ENCODE measurements at places on chromosomes 6 and 20.

DNA sequence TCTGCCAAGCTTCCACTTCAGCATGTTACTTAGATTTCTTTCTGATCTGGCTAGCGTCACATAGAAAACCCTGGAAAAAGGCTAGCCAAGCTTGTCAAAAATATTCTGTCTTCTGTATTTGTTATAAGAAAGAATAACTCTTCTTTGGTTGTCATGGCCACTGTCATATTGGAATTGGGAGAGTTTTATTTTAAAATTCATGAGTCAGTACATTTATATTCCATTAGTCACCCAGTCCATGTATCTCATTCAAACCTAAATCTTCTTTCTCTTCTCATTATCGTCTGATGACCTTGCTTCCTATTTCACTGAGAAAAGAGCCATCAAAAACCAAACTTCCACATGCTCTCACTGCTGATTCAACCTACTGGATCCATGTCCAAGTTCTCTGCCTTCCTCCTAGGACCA lies 65.7 kb downstream of the EPM2A start:
- no peak for DNase-seq

- no peak for DNase-seq
These were observed 485.2 kb downstream of the GRIK2 start for GRCh38 chr6:101878554-101879276.

DNA sequence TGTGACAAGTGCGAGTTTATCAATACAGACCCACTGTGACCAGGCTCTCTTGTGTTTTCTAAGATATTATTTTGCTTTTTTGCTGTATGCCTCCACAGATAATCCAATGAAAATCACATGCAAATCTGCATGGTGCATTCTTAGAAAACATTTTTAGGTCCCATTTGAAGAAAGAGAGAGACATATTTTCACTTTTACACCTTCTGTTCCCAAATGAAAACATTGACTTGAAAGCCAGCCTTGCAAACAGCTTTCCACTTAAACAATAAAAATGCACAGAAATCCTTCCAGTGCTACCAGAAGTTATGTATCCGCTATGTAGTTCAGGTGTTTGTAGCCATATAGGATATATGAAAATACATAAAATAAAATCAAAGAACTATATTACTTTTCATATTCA lies 618.0 kb downstream of the CDH26 start:
- DNase-seq = no peak

GRCh38 chr6:111157412-111157811 lies 70.1 kb downstream of the SLC16A10 start:
- DNase-seq = no peak

GRCh38 chr20:17571153-17571527 lies 1.3 kb downstream of the DSTN start:
- DNase-seq = no peak

DNA sequence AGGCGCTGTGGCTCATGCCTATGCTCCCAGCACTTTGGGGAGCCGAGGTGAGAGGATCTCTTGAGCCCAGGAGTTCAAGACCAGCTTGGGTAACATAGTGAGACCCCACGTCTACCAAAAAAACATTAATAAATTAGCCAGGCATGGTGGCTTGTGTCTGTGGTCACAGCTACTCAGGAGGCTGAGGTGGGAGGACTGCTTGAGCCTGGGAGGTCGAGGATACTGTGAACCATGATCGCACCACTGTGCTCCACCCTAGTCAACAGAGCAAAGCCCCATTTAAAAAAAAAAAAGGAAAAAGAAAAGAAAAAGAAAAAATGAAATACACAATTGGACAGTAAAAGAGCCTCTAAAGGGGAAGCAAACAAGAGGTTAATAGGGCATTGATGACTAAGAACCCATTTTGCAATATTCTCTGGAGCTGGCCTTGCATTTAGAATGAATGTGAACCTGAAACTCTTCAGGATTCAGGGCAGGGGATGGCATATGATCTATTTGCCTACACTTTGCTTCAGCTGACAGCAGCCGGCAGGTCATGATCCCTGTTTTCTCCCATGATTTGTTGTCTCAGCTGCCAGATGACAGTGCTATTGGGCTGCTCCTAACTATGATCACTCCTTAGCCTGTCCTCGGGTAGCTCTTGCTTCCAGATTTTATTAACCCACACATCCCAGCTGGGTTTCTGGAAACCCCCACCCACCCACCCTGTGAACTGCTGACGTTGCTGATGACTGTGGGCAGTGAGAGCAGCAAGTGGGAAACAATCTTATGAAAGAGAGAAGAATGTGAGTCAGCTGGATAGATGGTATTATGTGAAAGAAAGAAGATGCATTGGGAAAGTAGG lies 83.8 kb upstream of the ELOVL5 start:
- DNase-seq = no peak

DNA sequence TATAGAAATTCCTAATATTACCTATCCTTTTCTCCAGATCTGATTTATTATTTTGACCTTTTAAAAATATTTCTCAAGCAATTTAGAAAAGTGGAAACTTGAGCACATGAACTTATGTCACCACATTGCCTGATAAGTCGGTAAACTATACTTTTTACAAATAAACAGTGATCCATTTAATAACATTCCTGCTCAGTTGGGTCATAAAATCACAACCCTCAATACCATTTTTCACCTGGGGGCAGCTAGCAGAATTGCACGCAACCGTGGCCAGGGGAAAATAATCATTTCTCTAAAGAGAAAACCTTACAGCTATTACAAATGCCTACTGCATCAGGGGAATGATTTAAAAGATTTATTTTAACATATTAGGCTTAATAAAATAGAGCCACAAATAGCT lies 614.5 kb downstream of the PHF3 start:
- no peak for DNase-seq

- no peak for DNase-seq
These were observed 84.0 kb downstream of the LRRC1 start for GRCh38 chr6:53878808-53879207.

GRCh38 chr6:79048611-79049010 lies 29.4 kb downstream of the PHIP start:
- no peak for DNase-seq

DNA sequence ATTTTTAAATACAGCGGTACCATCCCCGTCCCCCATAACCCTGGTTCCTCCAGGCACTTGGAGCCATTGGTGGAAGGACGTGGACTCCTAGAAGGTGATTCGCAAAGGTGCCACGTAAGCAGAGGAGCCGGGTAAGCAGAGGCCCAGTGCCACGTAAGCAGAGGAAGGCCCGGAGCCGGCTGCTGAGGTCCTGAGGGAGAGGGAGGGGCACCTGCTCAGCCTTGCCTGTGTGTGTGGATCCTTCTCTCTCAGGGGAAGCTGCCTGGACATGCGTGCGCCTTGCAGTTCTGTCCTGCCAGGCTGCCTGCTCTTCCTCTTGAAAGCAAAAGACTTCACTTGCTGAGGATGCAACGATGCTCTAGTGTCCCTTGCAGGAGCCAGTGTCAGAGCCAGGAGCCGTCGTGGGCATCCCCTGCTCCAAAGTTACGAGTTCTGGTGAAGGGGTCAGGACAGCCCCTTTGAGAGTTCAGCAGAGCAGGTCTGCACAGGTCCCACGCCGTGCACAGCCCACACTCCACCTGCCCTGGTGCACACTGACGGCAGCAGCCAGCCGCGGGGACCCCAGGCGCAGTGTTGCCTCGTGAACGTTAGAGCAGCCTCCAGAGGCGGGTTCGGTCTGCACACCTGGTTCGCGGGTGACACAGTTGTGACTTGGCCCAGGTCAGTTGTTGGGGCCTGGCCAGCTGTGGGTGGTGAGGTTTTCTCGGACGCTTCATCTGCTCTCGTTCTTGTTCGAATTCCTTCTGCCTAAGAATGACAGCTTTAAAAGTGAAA lies 1.9 kb upstream of the NKAIN4 start:
- no peak for DNase-seq

GRCh38 chr6:150290429-150290828 lies 78.4 kb upstream of the IYD start:
- no peak for DNase-seq

- no peak for DNase-seq
These were observed 465.1 kb downstream of the MEI4 start for GRCh38 chr6:78117966-78118365.

GRCh38 chr20:32622585-32623468 lies 37.7 kb upstream of the NOL4L start:
- DNase-seq = no peak

- no peak for DNase-seq
These were observed 36.2 kb upstream of the RNF24 start for GRCh38 chr20:4051413-4052138.

- no peak for DNase-seq
These were observed 705.9 kb downstream of the PTPRT start for GRCh38 chr20:42483730-42484303.

DNA sequence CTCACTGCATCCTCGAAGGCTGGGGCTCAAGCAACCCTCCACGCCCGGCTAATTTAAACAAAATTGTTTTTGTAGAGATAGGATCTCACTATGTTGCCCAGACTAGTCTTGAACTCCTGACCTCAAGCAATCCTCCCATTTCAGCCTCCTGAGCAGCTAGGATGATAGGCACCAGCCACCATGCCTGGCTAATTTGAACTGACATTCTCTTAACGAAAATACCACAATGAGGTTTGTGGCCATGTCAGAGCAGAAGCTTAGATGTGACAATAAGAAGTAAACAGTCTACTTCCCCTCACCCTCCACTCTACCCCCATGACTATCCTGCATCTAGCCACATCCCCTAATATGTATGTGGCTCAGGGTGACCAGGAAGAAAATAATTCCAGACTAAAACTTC lies 74.8 kb upstream of the PLCB4 start:
- DNase-seq = no peak

GRCh38 chr6:35370124-35370741 lies 27.9 kb downstream of the PPARD start:
- DNase-seq = no peak

DNA sequence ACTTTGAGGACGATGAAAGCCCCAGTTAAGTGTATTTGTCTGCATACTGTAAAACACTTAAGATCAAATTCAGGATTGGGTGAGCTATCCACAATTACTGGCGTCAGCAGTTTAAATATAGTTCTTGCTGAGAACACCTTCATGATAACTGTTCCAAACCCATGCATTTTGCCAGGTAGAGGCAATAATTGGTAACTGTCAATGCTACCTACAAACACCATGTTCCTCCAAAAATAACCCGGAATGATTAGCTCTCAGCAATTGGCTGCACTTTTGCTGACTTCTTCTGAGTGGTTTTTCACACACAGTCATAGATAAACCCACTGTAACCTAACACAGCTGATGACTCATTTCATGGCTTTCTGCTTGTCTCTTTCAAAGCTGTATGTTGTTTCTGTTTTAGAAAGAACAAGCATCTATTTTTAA lies 1358.6 kb upstream of the GJE1 start:
- no peak for DNase-seq

DNA sequence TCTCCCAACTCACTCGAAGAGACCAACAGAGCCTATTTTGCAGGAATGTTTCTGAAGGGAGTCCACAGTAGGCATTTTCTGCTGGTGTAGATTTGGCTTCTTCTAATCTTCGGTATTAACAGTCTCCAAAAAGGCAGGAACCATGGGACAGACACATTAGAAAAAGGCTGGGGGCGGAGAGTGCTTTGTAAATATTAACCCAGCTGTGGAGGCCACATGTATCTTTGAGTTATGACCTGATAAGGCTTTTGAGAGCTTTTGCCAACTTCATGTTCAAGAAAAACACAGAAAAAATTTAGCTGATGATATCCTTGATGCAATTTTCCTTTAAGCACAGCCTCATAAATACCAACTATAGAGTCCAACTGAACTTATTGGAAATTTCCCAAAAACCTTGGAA lies 119.4 kb upstream of the TSHZ2 start:
- DNase-seq = no peak

DNA sequence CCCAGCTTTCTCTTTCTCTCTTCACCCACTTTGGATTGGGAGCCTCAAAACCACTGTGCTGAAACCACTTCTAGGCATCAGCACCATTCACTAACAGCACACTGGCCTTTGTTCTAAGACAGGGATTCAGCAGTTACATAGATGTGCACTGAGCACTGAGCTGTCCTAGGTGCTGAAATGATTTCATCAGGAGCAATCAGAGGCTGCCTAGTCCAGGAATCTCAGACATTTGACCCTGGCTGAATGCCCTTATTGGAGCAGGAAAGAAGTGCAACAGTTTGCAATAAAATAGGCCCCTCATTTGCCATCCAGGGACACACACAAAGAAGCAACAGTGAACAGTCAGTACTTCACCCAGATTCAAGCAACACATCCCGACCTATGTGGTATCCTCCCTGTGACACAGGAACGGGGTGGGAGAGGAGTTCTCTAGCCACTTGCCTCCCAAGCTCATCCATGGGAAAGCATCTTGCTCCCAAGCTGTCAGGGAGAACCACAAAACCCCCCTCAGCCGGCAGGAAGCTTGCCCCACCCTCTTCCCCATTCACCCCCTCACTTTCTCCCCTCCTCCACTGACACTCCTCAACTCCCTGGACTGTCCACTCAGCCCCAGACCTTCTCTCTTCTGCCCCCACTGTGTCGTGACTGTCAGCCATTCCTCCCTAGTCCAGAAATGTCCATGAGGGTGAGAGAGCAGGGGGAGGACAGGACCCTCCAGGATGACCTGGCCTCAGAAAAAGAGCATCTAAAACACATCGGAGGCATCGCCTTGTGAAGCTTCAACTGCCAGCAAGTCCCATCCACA lies 304.4 kb downstream of the PREX1 start:
- no peak for DNase-seq

DNA sequence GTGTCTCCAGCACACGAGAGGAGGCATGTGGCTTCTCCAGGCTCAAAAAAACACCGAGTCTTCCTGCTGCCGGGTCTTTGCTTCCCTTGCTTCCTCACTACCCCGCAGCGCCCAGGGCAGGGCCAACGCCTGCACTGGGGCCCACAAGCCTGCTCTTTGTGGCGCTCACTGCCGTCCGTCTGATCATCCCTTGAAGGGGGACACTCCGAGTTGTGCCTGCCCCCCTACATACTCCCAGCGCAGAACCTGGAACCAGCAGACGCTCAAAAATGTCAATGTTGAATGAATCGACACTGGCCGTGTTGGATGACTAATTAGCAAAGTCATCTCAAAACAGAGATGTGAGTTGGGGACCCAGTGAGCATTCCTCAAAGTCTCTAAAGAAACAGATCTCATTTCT lies 8.1 kb upstream of the ARFGAP1 start:
- no peak for DNase-seq

- no peak for DNase-seq
These were observed 10.1 kb downstream of the GSS start for GRCh38 chr20:34945315-34946077.
